ENCODE measurements at places on chromosomes 2 and 18. TPM values are rescaled to one million over a fixed set of nuclear protein-coding genes. Genes with fewer than 3 reads are reported as not detected.

Gene SH3RF3
- total RNA-seq: 5.2 TPM

Gene LOXL3
- total RNA-seq: 52.4 TPM

Gene GPR39
- total RNA-seq: 3.8 TPM

Gene CYS1
- total RNA-seq: 7.1 TPM

Gene SPATS2L
- 103 TPM for total RNA-seq

Gene DSG4
- not detected for total RNA-seq

Gene TMEM37
- total RNA-seq: not detected

Gene ANKRD36
- 14.8 TPM for total RNA-seq

Gene CHST9
- not detected for total RNA-seq

Gene POTEJ
- not detected for total RNA-seq

Gene DYSF
- total RNA-seq: not detected

Gene APOB
- not detected for total RNA-seq

Gene ANKRD30B
- not detected for total RNA-seq

Gene CD8A
- total RNA-seq: not detected

Gene RFTN2
- 2.1 TPM for total RNA-seq

Gene SPDYA
- not detected for total RNA-seq

Gene ALPG
- total RNA-seq: not detected

Gene TBR1
- 0.97 TPM for total RNA-seq

Gene SCN3A
- total RNA-seq: 0.11 TPM

Gene VWC2L
- not detected for total RNA-seq

Gene TXNDC2
- not detected for total RNA-seq

Gene RBM45
- total RNA-seq: 15.2 TPM

Gene SMIM21
- not detected for total RNA-seq

Gene ERBB4
- total RNA-seq: not detected

Gene AFF3
- 0.76 TPM for total RNA-seq

Gene EHBP1
- 56.8 TPM for total RNA-seq

Gene REG1B
- total RNA-seq: not detected

Gene ANKRD30BL
- total RNA-seq: not detected

Gene STARD6
- total RNA-seq: not detected

Gene ZSWIM2
- not detected for total RNA-seq

Gene FER1L5
- not detected for total RNA-seq

Gene PTPN4
- 24.3 TPM for total RNA-seq

Gene OLA1
- total RNA-seq: 73.9 TPM

Gene CAVIN2
- 2.8 TPM for total RNA-seq

Gene SH3BP4
- 96.0 TPM for total RNA-seq

Gene RND3
- 271 TPM for total RNA-seq

Gene MC2R
- not detected for total RNA-seq

Gene GULP1
- 11.9 TPM for total RNA-seq

Gene IL1R2
- total RNA-seq: not detected

Gene RAD51AP2
- not detected for total RNA-seq

Gene SERPINB12
- not detected for total RNA-seq

Gene KLHL14
- not detected for total RNA-seq

Gene CCBE1
- 11.4 TPM for total RNA-seq

Gene BOLL
- not detected for total RNA-seq

Measured in GM23248 (cell line).